ENCODE measurements at places on chromosomes 7 and 10. TPM values are rescaled to one million over a fixed set of nuclear protein-coding genes. Genes with fewer than 3 reads are reported as not detected.

- DNase-seq, result no peak
Observed at GRCh38 chr10:10910634-10911033, 107.0 kb upstream of the CELF2 start.

The IFIT2 gene
- 15.4 TPM for polyA plus RNA-seq

DNA sequence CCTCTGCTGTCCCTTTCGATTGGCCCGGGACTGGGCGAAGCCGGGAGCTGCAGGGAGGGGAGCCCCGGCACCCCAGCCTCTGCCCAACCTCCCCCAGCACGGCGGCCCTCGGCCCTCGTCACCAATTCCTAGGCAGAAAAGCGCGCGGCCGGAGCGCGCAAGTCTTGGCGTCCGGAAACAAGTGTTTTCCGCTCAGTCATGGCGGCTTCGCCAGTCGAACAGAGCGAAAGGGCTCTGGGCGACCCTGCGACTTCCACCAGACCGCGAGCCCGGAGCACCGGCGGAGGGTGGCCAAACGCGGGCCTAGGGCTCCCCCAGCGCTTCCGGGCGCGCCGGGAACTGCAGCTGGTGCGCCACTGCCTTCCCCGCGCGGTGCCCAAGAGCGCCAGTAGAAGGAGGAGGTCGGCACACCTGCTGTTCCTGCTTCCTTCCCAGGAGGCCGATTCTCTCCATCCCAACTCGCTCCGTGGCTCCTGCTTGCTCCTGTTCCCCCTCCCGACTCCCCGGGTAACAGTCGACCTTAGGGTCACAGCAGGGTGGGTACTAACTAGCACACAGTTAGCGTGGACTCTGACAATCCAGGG is 729.9 kb downstream of the ZWINT start:
- DNase-seq, result peak; percentile 65

The IGFBP3 gene
- polyA plus RNA-seq, result 63.1 TPM

DNA sequence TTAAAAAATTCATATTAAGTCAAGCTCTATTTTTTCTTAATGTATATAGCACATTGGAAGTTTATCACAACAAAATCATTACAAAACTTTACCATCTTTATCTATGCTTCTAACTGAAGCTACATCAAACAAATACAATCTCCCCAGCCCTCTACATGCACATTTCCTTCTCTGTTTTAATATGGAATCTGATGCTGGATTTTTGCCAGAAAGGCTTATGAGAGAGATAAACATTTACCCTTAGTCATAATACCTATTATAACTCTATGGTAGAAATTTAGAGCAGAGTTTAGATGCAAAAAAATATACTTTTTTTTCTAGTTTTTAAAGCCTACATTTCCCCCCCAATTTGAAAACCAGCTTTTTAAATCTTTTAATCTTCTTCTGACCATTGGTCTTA is 1198.6 kb downstream of the GATA3 start:
- DNase-seq, result no peak

DNA sequence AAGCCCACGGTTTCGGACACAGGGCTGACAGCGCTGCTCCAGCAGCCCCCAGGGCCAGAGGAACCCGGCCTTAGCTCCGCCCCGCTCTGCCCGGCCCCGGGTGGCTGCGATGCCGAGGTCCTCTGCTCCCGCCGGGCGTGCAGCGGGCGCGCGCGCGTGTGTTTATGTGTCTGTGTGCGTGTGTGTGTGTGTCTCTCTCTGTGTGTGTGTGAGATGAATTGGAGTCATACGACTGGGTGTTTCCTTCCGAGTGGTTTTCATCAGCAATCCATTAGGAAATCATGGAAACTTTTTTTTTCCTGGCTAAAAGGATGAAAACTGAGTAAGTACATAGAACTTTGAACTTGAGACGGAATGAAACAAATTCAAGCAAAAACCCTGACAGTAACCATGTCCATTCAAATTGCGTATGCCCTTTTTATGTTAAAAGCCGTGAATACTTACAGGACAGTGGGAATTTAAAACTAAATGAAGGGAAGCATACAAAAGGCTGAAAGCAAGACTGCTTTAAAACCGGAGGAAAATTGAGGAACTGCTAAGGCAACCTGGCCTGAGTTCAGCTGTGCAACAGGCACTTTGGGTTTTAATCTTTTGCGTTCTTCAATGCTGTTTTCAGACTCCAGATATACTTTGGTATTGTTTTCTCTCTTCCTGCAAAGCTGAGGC is at the start of gene CPED1:
CPED1 (plus strand) TSS at position 121 of the 666 bp plus-strand sequence. CDS start 911 bp downstream, outside the sequence.
- peak; percentile 72 for DNase-seq

DNA sequence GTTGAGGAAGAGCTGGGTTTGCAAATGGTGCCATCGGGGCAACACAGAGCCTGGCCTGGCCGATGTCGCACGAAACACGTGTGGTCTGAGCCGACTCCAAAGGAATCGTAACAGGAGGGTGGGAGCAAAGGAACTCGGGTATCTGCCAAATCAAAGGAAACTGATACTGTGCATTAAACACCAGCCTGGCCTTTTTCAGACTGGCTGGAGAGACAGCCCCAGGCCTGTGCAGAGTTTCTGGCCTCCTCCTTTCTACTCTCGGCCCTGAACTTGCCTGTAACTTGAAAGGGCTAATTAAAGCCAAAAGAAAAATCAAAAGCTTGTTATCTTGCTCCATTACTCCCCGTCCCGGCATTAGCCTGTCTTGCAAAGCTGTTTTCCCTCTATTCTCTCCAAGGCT is 71.4 kb downstream of the PLXNA4 start:
- DNase-seq, result no peak

DNA sequence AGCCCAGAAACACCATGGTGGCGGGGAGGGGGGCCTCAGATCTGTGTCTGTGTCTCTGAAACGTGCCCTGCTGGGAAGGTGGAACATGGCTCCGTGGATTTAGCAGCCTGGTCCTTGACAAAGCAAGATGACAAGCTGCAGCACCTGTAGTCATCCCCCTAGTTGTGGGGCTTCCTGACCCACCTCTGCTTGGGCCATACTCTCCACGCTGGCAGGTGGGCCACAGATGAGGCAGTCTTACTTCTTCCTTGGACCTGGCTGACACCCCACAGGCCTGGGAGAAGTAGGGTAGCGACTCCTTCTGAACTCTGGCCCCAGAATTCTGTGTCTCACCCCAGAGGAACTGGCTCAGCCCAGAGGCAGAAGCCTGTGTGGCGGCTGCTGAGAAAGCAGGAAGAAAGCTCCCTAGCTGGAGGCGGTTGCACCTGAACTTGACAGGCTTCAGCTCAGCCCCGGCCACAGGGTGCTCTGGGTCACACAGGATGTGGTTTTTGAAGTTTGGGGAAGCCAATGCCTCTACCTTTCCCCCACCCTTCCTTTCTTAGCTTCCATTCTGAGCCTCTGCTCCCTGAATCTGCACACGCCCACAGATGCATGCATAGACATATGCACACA is 113.9 kb downstream of the ABLIM1 start:
- no peak for DNase-seq

The CYP2C19 gene
- polyA plus RNA-seq, result 0.12 TPM

DNA sequence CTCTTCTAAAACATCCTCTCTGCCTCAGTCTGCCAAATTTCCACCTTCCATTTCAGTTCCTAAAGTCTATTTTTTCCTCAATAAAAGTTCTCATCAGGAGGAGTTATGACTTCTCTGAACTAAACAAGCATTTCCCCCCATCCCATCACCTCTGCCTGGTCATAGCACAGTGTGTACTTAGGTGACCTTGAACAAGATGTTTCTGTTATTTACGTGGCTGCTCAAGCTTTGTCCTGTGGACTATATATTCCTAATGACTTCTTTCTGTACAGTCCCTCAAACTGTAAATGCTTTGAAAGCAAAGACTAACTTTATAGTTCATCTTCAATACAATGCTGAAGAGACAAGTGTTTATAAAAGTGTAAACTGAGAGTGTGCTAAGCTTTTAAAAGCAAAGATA is 166.9 kb downstream of the CPEB3 start:
- DNase-seq, result no peak

DNA sequence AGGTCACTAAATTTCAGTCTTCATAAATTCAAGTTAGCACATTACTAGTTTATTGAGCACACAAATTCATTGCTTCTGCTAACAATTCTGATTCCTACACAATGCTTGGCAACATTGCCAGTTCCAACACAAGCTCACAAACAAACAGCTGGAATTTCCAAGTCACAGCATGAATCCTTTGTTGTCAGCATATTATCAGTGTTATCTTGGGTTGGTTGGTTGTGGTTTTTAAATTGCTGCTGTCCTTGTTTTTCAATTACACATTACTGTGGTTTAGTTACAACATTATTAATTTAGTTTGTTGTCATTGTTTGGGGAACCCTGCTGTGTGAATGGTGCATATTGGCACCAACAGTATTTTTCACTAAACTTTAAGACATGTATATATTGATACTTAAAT is 86.0 kb upstream of the ARID5B start:
- DNase-seq, result no peak

DNA sequence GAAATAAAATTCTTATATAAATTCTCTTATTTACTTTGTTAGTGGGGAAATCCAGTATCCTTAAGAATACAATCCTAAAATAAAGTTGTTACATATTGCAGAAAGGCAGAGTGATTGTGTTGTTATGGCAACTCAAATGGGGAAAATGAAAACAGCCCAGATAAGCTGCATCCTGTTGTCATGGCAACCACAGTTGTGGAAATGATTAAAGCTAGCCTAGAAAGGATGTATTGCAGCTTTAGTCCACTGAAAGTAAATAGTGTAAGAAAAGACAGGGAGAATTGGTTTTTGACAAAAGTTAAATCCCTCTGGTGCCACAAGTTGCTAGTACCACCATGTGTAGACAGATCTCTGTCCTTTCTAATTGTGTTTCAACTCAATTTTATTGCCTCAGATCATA is 43.2 kb downstream of the BTRC start:
- peak; percentile 67 for DNase-seq

The PTTG1IP2 gene
- polyA plus RNA-seq, result not detected

The ASAH2 gene
- 4.4 TPM for polyA plus RNA-seq

The SLC16A9 gene
- polyA plus RNA-seq, result 35.2 TPM

The COL13A1 gene
- polyA plus RNA-seq, result 71.2 TPM

GRCh38 chr7:12727455-12728191 is 40.2 kb downstream of the ARL4A start:
- no peak for DNase-seq

The STRIP2 gene
- 6.2 TPM for polyA plus RNA-seq

GRCh38 chr7:45215601-45216062 is 58.0 kb downstream of the RAMP3 start:
- DNase-seq, result no peak

The FBXO24 gene
- 4.2 TPM for polyA plus RNA-seq

DNA sequence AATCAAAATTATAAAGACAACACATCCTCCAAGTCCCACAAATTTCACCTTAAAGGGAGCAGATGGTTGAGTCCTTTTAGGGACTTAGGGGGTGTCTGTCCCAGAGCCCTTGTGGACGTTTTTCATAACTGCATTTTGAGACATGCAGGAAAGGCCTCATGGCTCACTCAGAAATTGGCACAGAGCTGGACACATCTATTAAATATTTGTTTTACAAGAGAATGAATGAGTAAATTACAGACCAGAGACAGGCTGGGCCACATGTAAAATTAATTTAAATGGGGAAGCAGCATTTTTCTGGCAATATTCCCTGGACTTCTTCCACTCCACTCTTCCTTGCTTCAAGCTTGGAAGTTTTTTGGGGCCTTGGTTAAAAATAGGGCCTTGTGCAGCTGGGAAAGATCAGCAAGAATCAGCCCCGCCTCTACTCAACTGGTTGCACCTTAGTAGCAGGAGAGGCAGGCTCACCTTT is 20.0 kb downstream of the LAMB1 start:
- DNase-seq, result peak; percentile 85

The HYCC1 gene
- 47.8 TPM for polyA plus RNA-seq

DNA sequence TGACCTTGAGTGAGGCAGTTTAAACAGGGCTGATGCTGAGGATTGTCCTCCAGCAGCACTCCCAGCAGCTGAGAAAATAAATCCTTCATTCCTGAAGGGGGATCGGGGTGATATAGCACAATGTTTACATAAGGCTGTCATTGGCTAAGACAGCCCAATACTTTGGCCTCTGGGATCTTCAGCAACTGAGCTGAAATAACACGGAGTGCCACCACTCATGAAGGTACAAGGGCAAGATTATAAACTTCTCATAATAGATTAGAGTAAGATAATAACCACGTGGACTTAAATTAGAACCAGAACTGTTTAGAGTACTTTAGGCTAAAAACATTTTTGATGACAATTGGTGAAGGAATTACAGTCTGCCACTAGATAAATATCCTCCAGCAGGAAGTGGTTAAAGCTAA is 70.0 kb upstream of the PAPSS2 start:
- no peak for DNase-seq

- no peak for DNase-seq
Observed at GRCh38 chr7:144531181-144531580, 127.7 kb upstream of the NOBOX start.

The TMEM273 gene
- 5.8 TPM for polyA plus RNA-seq

DNA sequence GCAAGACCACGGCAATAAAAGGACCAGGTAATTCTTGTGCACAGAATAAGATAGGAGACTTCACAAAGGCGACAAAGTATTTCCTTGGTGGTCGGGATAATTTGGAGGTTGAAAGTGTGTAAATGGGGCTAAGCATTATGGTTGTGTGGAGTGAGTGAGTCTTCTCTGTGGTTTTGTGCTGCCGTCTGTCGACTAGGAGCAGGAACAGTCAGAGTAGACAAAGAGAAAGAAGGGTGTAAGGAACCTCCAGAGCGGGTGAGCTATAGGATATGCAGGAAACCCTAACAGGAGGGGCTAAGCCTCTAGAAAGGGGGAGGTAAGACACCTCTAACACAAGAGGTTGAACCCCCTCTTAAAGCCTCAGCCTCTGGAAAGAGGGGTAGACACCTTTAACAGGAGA is 201.6 kb downstream of the SH2D4B start:
- DNase-seq, result no peak
